ENCODE measurements at places on chromosomes 3 and 15.

- no peak for DNase-seq
Observed at GRCh38 chr3:42640771-42641370, 12.6 kb upstream of the ZBTB47 start.

GRCh38 chr3:126867863-126868200 is 115.1 kb upstream of the PLXNA1 start:
- no peak for DNase-seq

DNA sequence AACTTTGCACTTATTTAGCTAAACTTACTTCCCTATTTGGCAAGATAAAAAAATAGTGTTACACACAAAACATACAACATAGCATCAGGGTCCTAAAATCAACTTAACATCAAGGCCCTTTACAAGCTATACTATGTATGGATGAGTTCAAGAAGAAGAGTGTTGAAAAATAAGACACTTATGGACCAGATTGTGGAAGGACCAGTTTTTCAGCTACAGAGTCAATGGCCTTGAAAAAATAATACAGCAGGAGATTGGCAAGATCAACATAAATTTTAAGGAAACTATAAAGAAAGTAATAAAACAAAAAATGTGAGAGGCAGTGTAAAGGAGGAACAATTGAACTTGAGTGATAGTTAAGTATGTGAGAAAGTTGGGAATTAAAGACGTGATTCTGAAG is 66.3 kb upstream of the BBX start:
- no peak for DNase-seq

- DNase-seq: no peak
Observed at GRCh38 chr3:192841428-192841827, 76.2 kb downstream of the MB21D2 start.

DNA sequence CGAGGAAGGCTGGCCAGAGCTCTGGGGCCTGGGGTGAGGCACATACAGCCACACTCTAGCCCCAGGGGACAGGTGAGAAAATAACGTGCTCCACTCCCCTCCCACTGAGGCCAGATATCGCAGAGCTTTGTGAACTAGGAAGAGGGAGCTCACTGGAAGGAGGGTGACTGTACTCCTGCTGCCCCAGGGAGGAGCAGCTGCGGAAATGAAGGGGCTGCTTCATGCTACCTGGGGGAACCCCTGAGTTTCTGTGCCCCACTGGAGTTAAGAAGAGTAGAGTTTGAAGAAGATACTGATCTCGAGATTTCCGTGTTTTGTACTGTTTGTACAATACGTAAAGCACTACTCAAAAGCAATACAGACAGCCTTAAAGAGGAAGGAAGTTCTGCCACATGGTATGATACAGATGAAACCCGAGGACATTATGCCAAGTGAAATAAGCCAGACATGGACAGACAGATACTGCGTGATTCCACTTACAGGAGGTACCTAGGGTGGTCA is 44.6 kb downstream of the CMTM6 start:
- no peak for DNase-seq

- peak; percentile 71 for DNase-seq
Observed at GRCh38 chr15:82530606-82531379, 9.5 kb downstream of the RPS17 start.

- no peak for DNase-seq
Observed at GRCh38 chr3:145817870-145818483, 343.0 kb downstream of the PLOD2 start.

GRCh38 chr3:141646760-141647561 is 91.1 kb upstream of the RNF7 start:
- peak; percentile 69 for DNase-seq

- no peak for DNase-seq
Observed at GRCh38 chr15:36805278-36805677, 225.9 kb downstream of the CDIN1 start.

DNA sequence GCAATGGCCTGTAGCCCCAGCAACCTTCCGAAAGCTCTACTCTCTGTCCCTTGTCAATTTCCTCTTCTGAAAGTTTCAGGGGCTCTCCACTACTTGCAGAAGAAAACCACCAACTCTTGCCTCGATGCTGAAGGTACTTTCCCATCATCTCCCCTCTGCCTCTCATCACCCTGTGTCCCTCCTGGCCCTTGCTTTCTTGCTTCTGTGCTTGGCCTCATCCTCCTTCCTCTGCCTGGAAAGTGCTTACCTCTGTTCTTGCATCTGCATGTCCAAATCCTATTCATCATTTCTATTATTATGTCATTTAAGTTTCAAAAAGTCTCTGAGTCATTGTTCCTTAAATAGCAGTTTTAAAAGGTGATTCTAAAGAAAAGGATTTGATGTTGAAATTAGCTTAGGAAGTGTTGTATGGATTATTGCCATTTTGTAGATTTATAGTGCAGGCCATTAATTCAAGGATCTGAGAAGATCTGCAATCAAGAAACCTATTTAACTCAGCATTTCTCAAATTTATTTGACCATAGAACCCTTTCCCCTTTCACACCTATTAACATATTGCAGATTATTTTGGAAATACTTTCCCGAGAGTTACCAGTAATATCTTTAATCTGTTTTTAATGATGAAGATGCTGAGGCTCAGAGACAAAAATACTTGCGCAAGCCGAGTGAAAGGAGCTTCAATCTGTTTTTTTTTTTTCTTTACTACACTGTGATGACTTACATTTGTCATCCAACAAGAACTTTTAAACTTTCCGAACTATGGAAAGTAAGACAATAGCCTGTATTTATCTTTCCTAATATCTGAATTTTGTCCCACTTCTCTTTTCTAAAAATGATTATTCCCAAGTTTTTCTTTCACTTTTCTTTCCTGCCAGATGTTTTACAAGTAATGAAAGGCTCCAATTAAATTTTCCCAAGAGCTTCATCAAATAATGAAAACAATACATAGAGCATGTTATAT is 22.3 kb upstream of the CFAP161 start:
- DNase-seq: no peak

DNA sequence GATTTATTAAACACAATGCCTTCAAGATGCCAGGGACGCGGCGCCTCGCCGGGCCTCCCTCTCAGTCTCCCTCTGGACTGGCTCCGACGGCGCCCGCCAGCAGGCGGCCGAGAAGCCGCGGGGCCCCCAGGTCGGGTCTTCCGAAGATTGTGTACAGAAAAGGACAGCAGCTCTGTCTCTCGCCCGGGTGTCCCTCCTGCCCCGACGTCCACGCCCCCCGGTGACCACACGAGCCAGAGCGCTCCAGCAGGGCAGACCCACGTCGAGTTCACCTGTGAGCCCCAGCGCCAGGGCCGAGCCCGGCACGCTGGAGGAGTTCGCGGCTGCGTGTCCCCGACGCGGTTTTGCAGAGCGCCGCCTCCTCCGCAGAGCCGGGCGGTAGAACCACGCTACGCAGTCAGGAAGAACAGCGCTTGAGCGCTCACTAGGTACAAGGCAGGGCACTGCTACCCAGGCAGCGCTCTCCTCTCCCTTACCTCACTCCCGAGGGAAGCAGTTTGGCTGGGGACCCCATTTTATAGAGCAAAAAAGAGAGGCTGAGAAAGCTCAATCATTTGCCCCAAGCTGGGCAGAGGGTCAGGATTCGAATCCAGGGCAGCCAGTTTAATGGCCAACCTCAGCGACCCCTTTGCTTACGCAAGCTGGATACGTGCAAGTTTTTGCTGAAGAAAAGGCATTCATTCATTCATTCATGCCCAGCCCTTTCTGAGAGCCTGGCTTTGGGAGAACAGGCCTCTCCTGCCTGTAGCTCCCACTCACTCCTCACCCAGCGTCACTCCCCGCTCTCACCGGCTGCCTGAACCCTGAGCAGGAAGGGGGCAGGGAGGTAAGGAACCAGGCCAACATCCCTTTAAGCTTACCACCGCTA is 3.0 kb upstream of the TLE3 start:
- peak; percentile 73 for DNase-seq

- DNase-seq: no peak
Observed at GRCh38 chr3:42672515-42672914, 12.8 kb upstream of the KLHL40 start.

- peak; percentile 76 for DNase-seq
Observed at GRCh38 chr15:70266412-70267121, 168.8 kb upstream of the TLE3 start.

GRCh38 chr15:90412356-90413194 is 24.5 kb downstream of the IQGAP1 start:
- DNase-seq: peak; percentile 50

DNA sequence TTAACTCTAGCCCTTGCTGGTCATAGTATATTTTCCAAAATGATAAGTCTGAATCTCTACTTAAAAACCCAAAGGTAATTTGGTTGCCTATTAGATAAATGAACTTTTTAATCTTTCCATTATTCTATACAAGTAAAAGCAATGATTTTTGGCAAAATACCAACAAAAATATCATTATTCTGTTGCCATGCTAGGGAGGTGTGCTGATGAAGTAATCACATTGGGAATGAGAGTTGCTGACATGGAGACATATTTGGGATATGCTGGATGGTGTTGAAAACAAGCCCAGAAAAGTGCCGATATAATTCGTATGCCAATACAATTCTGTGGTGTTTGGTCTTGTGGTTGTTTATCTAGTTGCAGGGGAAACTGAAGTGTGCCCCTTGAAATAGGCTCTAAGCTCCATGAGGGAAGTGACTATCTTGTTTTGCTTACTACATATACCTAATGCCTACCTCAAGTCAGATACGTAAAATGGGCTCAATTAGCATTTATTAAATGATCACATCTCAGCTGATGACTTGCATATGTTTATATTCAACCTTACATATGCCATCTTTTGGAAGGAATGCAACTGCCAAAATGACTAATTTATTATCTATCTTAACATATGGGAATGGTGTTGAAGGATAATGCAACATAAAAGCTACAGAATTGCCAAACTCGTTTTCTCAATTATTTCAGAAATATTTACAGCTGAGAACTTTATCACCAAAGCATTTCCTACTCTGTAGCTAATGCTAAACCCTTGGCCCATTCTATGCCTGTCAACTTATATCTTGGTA is 5.8 kb downstream of the TOPBP1 start:
- DNase-seq: no peak

- no peak for DNase-seq
Observed at GRCh38 chr3:64518496-64518895, 169.3 kb downstream of the ADAMTS9 start.

GRCh38 chr3:10845001-10845761 is 29.2 kb downstream of the SLC6A11 start:
- no peak for DNase-seq

GRCh38 chr15:79418693-79419279 is 13.3 kb upstream of the MINAR1 start:
- no peak for DNase-seq

GRCh38 chr3:124413989-124414598 is 316.2 kb upstream of the UMPS start:
- no peak for DNase-seq

DNA sequence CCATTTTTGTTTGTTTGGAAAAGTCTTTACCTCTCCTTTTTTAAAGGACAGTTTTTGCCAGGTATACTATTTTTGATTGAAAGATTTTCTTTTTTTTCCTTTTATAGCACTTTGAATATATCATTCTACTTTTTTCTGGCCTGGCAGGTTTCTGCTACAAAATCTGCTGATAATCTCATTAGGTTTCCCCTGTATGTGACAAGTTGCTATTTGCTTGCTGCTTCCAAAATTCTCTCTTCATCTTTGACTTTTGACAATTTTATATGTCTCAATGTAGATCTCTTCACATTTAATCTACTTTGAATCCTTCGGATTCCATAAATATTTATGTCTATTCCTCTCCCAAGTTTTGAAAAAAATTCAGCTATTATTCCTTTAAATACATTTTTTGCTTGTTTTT is 838.5 kb downstream of the IGSF11 start:
- no peak for DNase-seq

DNA sequence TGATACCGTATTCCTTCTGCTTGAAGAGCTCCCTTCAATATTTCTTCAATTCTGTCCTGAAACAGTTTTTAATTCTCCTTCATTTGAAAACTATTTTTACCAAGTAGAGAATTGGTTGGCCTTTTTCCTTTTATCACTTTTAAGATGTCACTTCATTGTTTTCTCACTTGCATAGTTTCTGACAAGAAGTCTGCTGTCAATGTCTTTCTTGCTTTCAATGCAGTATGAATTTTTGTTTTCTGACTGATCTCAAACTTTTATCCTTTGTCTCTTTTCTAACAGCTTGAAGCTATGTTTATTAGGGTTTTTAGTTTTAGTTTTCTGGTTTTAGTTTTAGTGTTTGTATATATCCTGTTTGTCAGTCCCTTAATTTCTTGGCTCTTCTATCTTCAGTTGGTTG is 364.8 kb upstream of the TPRG1 start:
- DNase-seq: no peak

DNA sequence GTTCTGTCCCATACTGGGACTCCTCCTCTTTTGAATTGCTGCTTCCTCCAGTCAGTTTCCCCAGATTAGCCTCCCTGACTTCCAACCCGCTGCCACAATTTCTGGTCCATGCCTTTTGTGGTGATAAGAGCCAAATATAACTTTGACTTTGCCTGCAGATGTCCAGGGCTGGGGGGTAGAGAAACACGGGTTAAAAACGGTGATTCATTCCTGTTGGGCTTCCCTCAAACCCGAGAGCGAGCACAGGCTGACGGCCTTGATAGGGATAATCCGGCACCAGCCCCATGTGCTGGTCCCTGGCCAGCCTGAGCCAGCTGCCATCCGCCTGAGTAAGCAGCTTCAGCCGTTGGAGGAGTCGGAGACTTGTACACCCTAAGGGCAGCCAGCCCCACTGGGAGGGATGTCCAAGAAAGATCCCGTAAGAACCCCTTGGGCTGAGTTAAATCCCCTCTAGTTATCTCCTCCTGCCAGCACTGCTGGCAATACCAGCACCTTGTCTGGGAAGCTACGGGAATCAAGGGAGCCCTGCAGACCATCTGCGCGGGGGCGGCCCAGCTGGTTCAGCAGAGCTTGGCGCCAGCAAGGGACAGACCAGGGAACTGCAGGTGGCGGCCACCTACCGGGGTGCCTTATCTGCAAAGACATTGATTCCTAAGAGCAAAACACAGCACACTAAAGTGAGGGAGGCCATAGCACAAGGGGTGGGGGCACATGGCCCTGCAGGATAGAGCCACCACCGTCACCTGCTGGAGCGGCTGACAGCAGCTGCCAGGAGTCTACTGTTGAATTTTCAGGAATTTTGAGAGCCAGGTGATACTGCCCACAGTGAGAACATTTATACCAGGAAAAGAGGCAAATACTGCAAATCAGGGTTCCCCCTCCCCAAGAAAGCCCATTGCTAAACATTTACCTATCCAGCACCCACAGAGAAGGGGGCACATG is 18.1 kb downstream of the CSPG4 start:
- DNase-seq: peak; percentile 97

- no peak for DNase-seq
Observed at GRCh38 chr15:92796161-92796611, 103.9 kb upstream of the CHD2 start.

DNA sequence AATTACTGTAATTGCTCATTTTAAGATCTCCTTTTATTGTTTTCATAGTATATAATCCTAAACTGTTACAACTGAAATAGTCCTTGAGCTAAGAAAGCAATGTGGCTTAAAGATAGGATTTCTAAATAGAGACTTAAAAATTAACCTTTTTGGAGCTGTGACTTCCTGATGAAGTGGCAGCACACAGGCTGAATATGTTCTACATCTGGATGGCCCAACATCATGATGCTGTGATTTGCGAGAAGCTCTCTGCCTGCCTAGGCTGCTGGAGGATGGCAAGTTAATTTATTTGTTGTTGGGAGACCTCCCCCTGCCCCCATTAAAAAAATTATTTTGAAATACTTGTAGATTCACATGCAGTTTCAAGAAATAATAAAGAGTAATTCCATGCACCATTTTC is 134.5 kb downstream of the IGF1R start:
- DNase-seq: no peak

GRCh38 chr15:64949383-64950186 is 37.9 kb downstream of the ANKDD1A start:
- no peak for DNase-seq

Measured in Daoy (cell line).